OCI-LY7 (cell line): ENCODE measurements at places on chromosomes 6 and 20. TPM values are rescaled to one million over a fixed set of nuclear protein-coding genes. Genes with fewer than 3 reads are reported as not detected.

DNA sequence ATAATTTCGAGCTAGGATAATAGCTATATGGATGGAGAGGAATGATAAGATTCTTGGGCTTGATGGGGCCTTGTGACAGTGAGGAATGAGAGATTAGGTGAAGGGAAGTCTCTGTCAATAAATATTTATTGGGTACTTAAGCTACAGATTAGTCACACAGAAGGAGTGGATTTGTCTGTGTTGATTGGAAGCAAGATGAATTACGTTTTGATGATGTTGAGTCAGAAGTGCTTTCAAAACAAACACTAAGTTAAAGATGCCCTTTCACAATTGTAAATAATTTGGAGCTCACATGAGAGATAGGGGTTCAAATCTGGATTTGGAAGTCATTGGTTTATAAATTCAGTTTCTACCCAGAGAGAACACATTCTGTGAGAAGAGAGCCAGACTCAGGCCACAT is 834.2 kb downstream of the KIF16B start:
- DNase-seq: no peak

GRCh38 chr6:74167511-74167910 is 471.5 kb downstream of the CD109 start:
- DNase-seq: no peak

DNA sequence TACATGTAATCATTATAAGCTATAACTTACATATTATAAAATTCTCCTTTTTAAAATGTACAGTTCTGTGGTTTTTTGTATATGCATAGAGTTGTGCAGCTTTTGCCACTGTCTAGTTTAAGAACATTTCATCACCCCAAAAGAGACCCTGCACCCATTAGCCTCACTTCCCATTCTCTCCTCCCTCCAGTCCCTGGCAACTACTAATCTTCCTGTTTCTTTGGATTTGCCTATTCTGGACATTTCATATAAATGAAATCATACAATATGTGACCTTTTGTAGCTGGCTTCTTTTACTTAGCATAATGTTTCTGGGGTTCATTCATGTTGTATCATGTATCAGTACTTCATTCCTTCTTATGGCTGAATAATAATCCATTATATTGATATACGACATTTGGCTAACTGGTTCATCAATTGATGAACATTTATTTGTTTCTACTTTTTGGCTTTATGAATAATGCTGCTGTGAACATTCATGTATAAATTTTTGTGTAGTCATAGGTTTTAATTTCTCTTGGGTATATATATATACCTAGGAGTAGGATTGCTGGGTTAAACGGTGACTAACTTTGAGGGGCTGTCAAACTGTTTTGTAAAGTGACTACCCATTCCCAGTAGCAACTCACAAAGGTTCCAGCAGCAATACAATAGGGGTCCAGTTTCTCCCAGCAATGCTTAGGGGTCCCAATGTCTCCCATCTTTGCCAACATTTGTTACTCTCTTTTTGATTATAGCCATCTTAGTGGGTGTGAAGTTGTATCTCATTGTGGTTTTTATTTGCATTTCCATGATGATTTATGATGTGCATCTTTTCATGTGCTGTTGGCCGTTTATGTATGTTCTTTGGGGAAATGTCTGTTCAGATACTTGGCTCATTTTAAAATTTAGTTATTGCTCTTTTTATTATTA is 10.7 kb downstream of the PTPRA start:
- DNase-seq: no peak

- DNase-seq: peak; percentile 29
These were observed 38.3 kb downstream of the ARHGAP18 start for GRCh38 chr6:129671442-129672340.

DNA sequence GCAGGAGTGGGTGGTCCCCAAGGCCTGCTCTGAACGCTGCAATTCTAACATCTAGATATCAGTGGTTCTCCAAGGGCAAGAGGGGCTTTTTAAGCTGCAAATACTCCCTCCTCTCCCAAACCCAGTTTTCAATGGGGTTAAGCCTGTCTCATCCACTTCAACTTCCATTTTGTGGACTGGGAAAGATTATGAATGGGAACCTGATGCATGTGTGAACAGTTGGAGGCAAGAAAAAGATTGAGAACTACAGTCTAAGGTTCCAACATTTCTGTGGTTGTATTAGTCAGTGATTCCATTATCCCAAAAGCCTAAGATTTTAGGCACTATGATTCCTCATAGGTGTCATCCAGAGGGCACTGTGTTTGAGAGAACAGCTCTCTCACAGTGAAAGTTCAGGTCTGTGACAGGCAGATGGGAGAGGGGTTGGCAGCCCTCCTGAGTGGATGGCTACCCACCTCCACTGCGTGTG is 53.7 kb downstream of the HNF4A start:
- no peak for DNase-seq

GRCh38 chr6:51616243-51616642 is 471.2 kb downstream of the PKHD1 start:
- no peak for DNase-seq

- DNase-seq: peak; percentile 91
These were observed 588 bp upstream of the ACSS2 start for GRCh38 chr20:34875642-34876405.

DNA sequence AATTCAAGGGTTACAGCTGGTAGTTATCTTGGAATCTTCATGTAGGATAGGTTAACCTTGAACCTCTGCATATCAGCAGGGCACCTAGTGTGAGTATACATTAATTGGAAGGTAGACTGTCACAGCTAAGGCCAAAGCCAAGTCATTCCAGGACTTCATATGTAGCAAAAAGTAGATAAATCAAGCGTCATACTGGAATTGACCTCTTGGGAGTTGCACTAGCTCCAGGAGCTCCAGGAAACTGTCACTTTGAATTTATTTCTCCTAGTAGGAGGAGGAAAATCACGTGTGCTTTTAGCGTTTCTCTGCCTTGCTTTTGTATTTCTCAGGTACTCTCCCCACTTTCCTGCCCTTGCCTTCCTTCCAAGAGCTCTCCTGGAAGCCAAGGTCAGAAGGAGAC is 30.3 kb downstream of the RIPOR2 start:
- DNase-seq: no peak

- peak; percentile 64 for DNase-seq
These were observed 1.1 kb downstream of the AMD1 start for GRCh38 chr6:110875548-110876169.

GRCh38 chr20:64068386-64069208 is 5.6 kb downstream of the TCEA2 start:
- no peak for DNase-seq

Gene DEFB114
- not detected in 2 replicates for total RNA-seq

Gene HLA-G
- total RNA-seq: 0.57 and 0.70 TPM in 2 replicates

Gene CHD6
- total RNA-seq: 45.7 and 55.4 TPM in 2 replicates

Gene MTO1
- total RNA-seq: 72.5 and 90.3 TPM in 2 replicates
